ENCODE measurements at places on chromosomes 12 and 14.

DNA sequence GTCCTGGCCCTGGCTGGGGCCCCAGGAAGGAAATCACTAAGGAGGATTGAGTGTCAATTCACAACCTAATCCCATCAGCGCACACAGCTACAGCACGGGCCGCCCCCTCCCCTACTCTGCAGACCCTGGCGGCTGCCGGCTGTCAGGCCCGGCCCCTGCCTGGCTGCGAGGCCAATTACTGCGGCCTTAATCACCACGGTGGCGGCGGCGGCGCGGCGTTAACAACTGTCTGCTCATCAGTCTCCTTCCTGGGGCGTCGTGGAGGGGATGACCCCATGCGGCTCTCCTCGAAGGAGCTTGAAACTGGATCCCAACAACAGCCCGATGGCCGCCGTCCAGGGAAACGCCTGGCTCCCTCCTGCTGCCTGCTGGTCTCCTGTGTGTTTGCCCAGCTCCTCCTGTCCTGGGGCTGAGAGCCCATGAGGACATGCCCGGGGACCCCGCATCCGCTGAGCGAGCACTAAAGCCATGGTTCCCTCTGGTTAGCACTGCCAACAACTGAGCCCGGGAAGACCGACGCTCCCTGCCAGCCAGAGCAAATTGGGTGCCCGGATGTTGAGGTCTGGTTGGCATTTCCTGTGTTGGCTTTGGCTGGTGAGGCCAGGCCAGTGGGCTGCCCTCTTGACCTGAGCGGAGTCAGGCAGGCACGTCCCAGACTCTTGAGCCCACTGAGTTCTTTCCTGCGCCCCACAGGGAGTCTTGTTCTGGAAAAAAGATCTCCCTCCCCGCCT lies 21.8 kb upstream of the EIF2B2 start:
- no peak for DNase-seq

DNA sequence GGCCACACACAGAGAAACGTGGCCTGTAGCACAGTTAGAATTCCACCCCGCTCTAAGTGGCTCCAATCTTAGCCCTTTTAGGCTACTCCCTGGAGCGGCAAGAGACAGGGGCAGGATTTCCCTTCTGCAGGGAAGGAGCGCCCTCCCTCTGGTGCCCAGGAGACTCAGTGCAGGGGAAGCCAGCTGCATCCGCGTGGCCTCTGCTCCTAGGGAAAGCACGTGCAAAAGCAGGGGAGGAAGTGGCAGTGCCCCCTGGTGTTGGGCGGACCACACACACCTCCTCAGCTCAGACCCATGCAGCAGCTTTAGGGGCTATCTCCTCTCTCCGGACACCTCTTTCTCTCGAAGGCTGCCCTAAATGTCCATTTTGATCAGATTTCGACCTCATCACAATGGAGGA lies 50.0 kb downstream of the SPRING1 start:
- DNase-seq = no peak

- no peak for DNase-seq
These were observed 48.1 kb upstream of the BICDL1 start for GRCh38 chr12:119940897-119941296.

DNA sequence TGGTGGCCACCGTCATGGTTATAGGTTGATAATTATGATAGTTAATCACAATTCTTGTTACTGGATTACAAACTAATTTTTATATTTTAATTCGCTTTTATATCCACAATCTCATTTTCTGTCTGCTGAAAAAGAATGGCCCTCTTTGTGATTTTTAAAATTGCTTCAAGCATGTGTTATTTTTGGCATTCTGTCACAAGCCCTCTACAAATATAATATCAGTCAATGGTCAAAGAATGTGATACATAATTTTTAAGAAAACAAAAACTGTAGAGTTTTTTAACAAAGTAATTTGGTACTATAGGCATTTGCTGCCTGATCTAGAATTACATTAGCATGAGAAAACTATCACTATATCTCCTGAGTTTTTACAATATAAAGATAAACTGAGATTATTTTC lies 352.0 kb upstream of the TMTC1 start:
- DNase-seq = no peak

DNA sequence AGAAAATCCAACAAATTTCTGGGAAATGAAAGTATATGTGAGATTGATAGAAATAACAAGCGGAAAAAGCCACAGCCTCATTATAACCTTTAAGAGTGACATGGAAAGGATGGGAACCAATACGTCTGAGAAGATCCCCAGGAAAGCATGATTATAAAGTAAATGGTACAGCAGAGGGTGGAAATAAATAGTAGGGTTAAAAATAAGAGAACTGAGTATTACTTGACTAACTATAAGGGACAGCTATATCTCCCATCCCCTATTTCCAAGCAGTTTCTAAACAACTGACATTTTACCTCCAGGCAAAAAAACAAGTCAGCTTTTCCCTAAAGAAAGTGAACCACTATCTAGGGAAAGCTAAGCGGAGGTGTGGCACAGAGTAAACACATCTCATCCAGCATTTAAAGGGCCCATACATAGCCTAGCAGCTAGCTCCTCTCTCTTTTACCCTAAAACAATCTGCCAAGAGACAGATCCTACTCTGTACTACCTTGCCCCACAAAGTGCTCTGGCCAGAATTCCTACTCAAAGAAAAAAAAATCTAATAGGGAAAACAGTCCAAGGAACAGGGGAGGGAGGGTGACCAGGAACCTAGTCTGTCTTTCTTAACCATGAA lies 11.2 kb downstream of the OSBPL8 start:
- DNase-seq = no peak

- DNase-seq = no peak
These were observed 6.8 kb downstream of the MMP17 start for GRCh38 chr12:131834798-131835615.
